ENCODE measurements at places on chromosomes 7 and 10. TPM values are rescaled to one million over a fixed set of nuclear protein-coding genes. Genes with fewer than 3 reads are reported as not detected.

SYT15 gene
- 1.4 TPM for total RNA-seq

TAS2R41 gene
- not detected for total RNA-seq

GCK gene
- 0.42 TPM for total RNA-seq

- no peak for DNase-seq
These were observed 15.1 kb upstream of the PRLHR start for GRCh38 chr10:118610577-118610976.

GRCh38 chr7:15175152-15175551 lies 272.6 kb upstream of the DGKB start:
- no peak for DNase-seq

GRCh38 chr10:61793760-61794703 lies 107.5 kb upstream of the ARID5B start:
- no peak for DNase-seq

Data from neural crest cell (in vitro differentiated cells).